ENCODE measurements at places on chromosomes 5 and 9.

GRCh38 chr9:93960221-93960970, 5.2 kb upstream of the BARX1 start:
- DNase-seq: no peak

GRCh38 chr5:14914623-14915260, 43.2 kb upstream of the ANKH start:
- DNase-seq: no peak

DNA sequence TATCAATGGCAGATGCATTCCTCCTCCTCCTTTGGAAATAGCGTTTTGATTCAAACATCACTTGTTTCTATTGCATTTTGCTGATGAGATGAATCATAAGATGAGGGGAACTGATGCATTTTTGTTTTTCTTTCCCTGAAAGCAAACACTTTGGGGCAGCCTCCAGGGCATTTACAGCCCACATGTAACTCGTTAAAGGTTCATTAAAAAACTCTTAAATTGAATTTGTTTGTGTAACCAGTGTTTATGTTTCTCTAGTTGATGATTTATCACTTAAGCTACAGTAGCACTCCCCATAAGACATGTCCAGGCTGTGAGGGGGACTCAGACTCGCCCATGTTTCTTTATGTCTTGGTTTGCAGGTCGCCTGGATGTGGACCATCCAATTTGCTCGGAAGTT, 246.1 kb upstream of the ANKH start:
- no peak for DNase-seq

GRCh38 chr5:90940227-90940995, 381.8 kb downstream of the ADGRV1 start:
- peak; percentile 39 for DNase-seq

GRCh38 chr5:132653716-132654115, 4.3 kb upstream of the IL13 start:
- DNase-seq: no peak

DNA sequence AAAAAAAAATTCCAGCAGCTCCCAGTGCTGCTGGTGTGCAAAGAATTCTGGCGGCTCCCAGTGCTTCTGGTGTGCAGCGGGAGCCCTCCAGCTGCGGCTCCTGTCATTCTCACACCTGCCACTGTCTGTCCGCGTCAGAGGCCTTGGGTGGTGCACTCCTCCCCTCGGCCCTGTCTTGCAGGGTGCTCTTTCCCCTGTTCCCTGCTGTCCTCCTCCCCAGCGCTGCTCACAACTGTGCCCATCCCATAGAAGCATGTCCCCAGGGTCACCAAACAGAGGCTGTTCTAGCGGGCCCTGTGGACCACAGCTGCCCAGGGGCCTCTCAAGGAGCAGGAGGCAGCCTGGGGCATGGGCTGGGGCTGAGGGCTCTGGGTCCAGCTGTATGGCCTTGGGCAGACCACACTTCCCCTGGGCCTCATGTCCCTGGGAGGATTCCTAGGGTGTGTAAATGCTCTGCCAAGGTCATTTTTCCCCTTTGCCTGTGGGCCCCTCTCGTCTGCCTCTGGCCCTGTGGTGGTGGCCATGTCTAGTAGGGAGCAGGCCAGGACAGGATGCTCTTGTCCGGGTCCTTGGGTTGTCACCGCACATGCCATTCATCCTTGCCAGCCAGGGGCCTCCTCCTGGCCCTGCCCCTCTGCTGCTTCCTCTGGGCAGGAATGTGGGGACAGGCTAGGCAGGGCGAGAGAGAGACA, 68.2 kb downstream of the PHF2 start:
- no peak for DNase-seq

GRCh38 chr5:159091596-159092331, 8.0 kb downstream of the EBF1 start:
- no peak for DNase-seq

DNA sequence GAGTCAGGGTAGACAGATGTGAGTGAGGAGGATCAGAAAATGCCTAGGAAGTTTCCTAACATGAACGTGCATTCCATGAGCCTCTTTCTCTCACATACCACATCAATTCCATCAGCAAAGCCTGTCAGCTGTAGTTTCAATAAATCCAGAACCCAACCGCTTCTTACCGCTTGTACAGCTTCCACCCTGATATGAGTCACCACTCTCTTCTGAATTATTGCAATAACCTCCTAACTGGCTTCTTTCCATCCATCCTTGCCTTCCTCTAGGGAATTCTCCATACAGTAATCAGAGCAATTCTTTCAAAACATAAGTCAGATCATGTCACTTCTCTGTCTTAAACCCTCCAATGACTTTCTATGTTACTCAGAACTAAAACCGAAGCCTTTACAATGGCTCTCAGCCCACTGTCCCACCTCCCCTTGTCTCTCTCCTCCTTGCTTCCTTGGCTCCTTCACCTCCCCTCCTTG, 8.1 kb upstream of the RAD23B start:
- DNase-seq: no peak

All from activated T-cell treated with anti-CD3 and anti-CD28 coated beads, Interleukin-2, amount 50 U/mL, for 48 hours (primary cell).